IMR-90 (cell line): ENCODE measurements at places on chromosomes 1 and 21. TPM values are rescaled to one million over a fixed set of nuclear protein-coding genes. Genes with fewer than 3 reads are reported as not detected.

SPOCD1 gene
- total RNA-seq, result 42.2 and 59.7 TPM in 2 replicates

CD1B gene
- total RNA-seq, result not detected in 2 replicates

USH2A gene
- total RNA-seq, result under 0.01 TPM in 2 replicates

NBPF26 gene
- total RNA-seq, result 13.1 and 15.8 TPM in 2 replicates

TDRD5 gene
- total RNA-seq, result not detected in 2 replicates

ZBTB48 gene
- 9.3 and 10.3 TPM in 2 replicates for total RNA-seq

CRYBG2 gene
- total RNA-seq, result not detected in 2 replicates

OVAAL gene
- not detected in 2 replicates for total RNA-seq

INKA2 gene
- 1.7 and 2.2 TPM in 2 replicates for total RNA-seq

CR1 gene
- not detected in 2 replicates for total RNA-seq

CYP4A22 gene
- total RNA-seq, result not detected in 2 replicates

FCGR2B gene
- not detected in 2 replicates for total RNA-seq
